ENCODE measurements at places on chromosomes 1 and 21.

DNA sequence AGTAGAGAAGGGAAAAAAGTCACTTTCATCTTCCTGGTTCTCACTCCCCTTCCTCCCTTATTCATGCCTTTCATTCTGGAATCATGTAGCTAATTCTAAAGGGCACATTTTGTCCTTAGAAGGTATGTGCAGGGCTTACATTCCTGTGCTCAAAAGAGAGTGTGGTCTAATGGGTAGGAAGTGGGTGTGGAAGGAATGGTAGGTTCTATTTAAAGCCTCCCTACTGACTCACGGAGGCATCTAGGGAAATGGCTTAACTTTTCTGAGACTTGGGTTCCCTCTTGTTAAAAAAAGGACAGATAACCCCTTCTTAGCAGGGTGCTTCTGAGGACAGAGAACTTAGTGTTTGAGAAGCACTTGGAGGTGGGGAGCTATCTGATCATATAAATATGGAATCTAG lies 249.3 kb upstream of the DUSP10 start:
- no peak for DNase-seq

- no peak for DNase-seq
These were observed 699 bp upstream of the RGS2 start for GRCh38 chr1:192808163-192808517.

DNA sequence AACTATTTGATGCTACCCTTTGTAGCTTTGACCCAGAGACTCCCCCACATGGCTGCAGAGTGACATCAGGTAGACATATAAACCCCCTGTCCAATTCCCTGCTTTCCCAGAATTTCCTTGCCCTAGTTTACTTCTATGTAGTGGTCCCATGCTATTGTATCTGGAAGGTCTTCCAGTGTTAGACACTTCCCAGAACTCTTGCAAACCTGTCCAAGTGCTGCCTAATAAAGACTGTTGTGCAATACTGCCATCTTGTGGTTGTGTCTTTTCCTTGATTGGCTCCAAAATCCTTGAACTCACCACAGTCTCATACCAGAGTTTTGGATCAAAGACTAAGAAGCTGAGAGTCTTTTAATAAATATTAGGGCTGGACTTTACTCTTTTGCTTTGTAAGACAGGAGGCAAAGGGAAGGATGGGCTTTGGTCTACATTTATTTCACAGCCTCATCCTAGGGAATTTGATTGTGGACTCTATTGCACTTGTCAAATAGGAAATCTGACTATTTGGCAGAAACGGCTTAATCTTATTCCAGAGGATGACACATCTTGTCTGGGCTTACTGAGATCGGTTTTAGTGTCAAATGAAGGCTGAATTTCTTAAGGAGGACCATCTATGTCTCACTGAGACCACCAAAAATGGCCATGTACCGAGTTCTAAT lies 169.9 kb downstream of the LRRC7 start:
- no peak for DNase-seq

- no peak for DNase-seq
These were observed 12.6 kb upstream of the GIPC2 start for GRCh38 chr1:78032996-78033796.

- no peak for DNase-seq
These were observed 86.4 kb upstream of the C1orf21 start for GRCh38 chr1:184300446-184300845.

- DNase-seq = no peak
These were observed 92.3 kb downstream of the SPATA46 start for GRCh38 chr1:162284206-162284955.

DNA sequence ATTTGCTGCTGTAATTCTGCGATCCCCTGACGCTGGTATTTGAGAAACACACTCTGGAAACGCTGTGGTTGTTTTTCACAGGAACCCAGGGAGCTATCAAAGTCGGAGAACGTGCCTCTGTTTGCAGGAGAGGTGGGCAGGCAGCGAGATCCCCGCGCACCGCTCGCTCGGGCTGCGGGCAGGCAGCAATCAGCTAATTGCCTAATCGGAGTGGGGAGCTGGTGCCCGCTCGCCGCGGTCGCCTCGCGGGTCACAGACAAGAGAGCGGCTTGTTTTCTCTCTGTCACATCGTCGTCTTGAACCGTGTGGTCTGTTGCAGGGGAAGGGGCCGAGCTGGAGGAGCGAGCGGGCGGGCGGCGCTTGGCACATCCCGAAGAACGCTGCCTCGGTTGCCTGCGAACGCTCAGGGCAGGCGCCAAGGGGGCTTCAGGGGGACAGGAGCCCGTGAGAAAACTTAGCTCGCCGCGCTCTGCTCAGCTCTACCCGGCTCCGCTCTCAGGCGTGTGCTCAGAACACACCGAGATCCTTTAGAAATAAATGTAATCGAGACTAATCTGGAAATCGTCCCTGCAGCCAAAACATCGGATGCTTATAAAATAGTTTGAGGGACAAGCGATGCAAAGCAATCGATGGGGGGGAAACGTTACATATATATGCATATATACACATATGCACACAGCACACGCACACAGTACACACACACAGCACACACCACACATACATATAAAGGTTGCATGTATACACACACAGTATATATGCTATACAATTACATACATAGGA lies 93.6 kb upstream of the SMYD2 start:
- no peak for DNase-seq

DNA sequence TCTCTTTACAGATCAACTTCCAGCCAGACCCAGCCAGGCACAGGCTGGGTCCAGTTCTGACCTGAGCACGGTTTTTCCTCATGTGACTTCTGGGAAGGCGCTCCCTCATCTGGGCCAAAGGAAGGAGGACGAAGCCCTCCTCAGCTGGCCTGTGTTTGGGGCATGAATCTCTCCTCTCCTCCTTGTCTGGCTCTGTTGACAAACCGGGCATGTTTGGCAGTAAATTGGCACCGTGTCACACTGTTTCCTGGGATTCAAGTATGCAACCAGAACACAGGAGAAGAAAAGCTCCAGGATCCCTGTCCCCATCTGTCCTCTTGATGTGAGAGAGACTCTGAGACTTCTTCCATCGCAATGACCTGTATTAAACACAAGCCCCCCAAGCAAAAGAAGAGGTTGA lies 18.3 kb downstream of the NECAP2 start:
- no peak for DNase-seq

DNA sequence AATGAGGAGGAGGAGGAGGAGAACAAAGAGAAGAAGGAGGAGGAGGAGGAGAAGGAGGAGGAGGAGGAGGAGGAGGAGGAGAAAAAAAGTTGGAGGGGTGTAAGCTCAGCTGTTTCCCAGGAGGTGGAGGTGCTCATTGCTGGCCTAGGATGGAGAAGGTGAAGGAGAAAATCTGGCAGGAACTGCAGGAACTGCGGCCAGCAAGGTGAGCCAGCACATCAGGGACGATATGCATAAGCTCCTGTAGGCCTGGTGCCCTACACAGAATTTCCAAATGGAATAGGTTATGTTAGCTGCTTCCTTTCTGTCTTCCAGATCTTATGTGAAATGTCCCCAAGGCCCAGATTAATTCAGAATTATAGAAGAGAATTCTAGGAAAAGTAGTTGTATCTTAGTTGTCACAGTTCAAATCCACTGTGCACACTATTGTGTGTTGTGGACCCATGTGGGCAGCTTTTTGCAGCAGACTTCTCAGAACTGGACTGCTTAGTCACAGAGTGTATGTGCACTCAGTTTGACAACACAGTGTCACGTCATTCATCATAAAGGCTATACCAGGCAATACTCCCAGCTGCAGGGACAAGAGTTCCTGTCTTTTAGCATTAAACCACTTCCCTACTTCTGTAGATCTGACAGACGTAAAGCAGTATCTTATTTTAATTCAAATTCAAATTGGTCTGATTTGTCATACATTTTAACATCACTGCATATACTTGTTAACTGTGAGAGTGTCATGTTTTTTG lies 303.7 kb downstream of the HLX start:
- no peak for DNase-seq

- no peak for DNase-seq
These were observed 83.5 kb downstream of the TOMM20 start for GRCh38 chr1:235045034-235045690.

DNA sequence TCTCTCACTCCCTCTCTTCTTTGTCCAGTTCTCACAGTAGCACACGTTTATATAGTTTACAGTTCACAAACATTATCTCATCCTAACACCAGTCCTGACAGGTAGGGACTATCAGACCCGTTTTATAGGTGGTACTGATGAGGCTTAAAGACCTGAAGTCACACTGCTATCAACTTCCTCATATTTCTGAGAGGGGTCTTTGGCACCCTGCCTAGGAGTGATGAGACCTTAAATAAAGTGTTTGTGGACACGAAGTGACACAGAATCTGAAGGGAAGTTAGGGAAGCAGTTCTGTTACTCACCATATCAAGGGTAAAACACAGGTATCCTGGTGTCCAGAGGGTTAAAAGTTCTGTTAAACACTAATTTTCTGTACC lies 590 bp upstream of the TACSTD2 start:
- DNase-seq = no peak

DNA sequence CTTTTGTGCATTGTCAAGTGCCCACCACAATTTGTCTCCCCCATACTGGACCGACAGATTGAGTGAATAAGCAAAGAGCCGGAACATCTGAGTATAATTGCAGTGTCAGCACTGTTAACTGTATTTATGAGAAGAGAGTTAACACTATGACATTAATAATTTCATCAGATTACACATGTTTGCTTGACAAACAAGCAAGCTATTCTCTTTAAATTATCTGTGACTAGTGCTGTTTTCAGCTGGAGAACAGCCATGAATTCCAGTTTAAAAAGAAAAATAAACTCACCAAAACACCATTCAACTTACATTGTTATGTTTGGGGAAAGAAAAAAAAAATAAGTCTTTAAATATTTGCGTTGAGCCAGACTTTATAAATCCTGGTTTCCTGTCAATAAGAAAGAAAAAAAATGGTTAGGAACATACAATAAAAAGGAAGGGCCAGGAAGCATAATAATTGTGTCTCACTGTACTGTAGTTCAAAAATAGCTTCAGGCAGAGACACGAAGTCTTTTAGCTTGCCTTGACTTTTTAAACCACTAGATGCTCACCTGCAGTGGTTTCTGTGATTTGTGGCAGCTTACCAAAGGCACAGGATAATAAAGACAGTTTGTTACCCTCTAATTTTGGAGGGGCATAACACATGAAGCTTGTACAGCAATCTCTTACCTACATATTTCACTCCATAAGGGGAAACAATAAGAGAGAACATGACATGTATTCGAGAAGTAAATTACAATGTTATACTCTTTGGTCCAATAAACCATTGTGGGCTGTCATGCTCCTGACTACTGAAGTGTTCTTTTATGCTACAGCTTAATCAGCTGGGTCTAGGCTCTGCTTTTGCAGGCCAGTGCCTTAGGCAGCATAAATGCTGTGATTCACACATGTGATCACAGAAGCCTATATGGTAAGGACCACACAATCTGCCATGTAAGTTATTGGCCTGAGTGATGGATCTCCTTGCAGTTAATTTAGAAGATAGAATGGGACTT lies 302.0 kb upstream of the ADGRL2 start:
- DNase-seq = no peak

- DNase-seq = no peak
These were observed 48.5 kb upstream of the PPP2R5A start for GRCh38 chr1:212236664-212237220.

Measured in activated CD4-positive, CD25-positive, alpha-beta regulatory T cell (primary cell).